ENCODE measurements at places on chromosomes 3 and 15.
A peak's percentile ranks its signal among the peaks of the same experiment; 100 is the strongest.

DNA sequence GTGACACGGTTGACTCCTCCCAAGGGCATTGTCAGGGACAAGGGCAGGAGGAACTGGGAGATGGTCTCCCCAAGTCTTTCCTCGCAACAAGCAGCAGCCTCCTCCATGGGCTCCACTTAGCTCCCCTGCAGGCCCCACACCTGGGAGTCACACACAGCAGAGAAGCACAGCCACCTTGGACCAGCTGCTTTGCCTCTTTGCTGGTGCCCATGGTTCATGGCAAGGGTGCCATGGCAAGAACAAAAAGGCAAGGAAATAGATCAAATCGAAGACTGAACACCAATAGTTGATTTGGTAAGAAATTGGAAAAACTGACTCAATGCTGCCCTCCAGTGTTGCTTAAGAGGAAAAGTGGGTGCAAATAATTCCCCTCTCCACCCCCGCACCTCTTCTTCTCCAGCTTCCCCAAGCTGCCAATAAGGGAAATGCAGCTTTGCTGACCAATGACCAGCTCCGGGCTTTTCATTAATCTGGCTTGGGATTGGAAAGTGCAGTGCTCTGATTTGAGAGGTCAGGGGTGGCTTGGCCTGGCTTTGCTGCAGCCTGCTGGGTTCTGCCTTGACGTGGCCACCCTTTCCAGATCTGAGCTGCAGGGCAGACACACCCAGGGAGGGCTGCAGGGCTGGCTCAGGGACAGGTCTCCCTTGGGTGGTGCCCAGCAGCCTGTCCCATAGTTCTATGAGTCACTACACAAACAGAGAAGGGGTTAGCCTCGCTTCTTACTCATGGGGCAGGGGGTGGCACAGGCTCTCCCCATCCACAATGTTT lies 162.0 kb downstream of the KLF13 start:
- no peak for DNase-seq

DNA sequence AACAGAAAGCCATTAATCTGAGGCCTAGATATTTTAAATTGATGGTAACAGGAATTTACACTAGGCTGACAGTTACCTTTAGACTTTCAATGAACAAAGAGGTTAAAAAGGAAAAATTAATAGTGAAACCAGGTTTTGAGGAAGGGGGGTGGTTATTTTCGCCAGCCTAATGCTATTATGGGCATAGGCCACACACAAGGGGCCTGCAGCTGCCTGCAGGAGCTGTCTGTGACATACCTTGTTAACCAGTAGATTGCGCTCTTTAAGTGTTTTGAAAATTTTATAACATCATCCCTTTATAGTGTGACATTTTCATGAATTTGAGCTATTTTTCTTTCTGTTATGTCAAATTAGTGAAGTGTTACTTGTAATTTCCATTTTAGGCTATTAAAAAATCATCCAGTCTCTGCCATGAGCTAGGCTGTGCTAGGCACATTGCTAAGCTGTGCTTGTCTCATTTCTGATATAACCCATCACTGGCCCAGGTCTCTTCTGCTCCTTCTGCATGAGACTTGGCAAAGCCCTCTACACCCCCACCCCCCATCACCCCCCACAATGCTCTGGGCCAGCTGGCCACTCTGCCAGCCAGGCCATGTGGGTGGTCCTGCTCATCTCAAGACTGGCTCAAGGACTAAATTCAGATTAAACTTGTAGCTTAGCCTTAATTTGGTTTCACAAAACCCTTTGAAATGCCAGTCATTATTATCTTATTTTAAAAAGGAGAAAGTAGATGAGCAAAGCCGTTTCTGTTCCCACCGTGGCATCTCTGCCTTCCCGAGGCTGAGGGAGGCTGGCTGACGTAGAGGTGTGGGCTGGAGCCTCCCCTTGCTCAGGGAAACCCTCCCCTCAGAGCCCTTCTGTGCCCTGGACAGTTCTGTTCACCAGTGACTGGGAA lies 48.4 kb upstream of the SEC22A start:
- DNase-seq: no peak

- DNase-seq: no peak
Observed at GRCh38 chr15:72153269-72154000, 35.2 kb downstream of the SENP8 start.

GRCh38 chr3:49298511-49298910 lies 21.5 kb upstream of the C3orf62 start:
- no peak for DNase-seq

DNA sequence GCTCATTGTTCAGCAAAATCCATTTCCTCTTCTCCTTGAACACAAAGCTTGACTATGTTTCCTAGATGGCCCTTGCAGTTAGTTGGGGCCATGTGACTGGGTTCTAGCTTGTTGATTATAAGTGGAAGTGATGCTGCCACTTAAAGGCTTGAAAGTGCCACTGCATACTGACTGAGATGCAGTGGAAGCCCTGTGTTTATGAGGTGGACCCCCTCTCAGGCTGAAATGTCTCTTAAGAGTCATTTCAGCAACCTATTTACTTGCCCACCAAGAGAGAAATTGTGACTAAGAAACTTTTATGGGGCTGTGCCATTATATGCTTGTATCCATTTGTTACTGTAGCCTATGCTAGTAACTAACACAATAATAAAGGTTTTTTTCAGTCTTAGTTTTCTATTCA lies 8.4 kb upstream of the ANP32A start:
- no peak for DNase-seq

DNA sequence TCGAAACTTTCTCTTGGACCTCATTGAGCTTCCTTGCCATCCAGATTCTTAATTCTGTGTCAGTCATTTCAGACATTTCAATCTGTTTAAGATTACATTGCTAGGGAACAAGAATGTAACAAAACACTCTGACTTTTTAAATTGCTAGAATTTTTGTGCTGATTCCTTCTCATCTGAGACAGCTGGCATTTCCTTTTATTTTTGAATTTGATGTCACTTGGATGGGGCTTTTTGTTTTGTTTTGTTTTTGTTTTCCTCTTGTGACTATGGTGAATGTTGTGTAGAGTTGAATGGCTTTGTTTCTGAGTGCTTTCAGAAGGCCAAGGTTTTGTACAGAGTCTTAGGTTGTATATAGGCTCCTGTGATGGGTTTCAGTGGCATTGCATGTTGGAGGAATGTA lies 1129.3 kb downstream of the NAALADL2 start:
- no peak for DNase-seq

DNA sequence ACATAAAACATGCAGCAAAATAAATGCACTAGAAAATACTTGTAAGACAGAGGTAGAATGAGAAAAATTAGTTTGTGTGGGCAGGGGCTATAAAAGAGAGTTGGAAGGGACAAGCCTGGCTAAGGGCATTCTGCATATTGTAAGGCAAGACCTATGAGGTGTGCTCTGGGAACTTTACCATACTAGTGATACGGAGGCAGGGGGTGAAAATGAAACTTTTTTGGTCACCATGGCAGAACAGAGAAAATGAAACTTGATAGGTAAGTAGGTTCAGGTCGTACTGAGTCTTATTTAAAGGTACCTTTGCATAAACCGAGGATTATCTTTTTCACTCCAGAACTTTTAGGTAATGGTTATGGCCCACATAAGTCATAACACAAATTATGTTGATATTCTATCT lies 74.7 kb upstream of the ACKR4 start:
- no peak for DNase-seq

- DNase-seq: no peak
Observed at GRCh38 chr3:124116906-124117305, 125.0 kb upstream of the ROPN1 start.

- peak; percentile 27 for DNase-seq
Observed at GRCh38 chr3:158105710-158106253, 438 bp downstream of the SHOX2 start.

DNA sequence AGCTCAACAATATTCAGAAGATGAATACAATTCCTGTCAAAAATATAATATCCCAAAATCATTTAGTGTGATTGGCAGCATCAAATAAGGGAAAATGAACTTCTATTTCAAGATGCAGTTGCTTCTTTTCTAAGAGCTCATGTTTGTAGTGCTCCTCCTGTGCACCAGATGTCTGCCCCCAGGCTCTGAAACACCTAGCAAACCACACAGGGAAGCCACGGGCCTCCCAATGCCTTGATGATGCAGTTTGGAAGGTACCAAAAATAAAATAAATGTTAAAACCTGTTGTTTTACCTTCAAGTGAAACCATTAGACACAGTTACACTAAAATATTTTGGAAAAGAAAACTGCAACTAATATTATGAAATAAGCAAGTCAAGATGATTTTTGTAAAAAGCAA lies 22.2 kb downstream of the CFAP20DC start:
- no peak for DNase-seq

DNA sequence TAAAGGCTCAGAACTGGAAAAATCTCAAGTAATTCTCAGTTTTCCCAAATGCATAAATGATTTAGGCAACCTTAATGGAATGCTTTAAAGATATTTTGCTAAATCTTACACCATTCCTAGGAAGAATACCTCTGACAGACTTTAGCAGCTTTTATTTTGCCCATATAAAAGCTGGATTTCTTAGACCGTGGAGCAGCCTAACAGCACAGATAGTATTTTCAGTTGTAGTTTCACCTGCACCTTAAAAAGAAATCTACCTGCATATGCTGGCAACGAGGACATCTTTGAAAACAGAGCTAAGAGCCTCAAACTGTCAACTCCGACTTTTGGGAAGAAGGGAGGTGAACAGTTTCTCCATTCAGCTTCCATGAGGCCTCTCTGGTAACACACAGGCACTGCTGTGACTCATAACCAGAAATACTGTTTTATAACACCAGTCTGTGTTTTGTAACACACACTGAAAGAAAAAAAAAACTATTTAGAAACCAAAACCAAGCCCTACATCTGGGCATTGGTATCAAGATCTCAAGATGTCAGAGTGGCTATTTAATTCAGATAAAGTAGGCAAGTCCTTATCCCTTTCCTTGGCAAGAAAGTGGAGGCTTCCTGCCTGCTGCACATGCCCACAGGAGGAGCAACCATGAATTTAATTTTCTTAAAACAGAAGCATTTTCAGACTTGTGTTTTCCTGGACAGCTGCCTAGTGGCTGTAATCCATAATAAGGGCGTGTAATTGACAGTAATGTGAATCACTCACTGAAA lies 181.5 kb upstream of the ICE2 start:
- DNase-seq: no peak

GRCh38 chr15:38620098-38620497 lies 55.5 kb upstream of the RASGRP1 start:
- DNase-seq: no peak

DNA sequence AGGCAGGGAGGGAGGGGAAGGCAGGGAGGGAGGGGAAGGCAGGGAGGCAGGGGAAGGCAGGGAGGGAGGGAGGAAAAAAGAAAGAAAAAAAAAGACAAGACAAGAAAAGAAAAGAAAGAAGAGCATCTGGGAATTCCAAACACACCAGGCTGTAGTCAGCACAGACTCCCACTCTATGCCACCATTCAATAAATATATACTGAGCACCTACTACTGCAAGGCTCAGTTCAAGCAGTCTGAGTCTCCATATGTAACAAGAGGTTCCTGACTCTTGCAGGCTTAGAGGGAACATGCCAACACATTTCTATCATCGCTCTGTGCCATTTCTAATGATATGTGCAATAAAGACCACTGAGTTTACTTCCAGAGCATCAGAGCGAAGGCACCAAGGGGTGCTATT lies 47.7 kb downstream of the ANXA2 start:
- no peak for DNase-seq

DNA sequence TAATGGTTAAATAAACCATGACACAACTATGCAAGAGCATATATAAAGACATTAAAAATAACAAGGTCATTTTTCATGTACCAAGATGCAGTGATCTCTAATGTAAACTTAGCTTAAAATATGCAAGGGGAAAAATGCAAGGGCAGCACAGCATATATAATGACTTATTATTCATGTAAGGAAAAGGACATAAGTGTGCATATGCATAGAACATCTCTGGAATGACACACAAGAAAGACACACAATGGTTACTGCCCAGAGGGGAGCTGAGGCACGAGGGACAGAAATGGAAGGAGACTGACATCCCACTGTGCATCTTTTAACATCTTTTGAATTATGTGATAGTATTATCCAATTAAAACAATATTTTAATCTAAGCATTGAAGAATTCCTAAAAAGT lies 79.0 kb downstream of the FHIT start:
- DNase-seq: no peak

DNA sequence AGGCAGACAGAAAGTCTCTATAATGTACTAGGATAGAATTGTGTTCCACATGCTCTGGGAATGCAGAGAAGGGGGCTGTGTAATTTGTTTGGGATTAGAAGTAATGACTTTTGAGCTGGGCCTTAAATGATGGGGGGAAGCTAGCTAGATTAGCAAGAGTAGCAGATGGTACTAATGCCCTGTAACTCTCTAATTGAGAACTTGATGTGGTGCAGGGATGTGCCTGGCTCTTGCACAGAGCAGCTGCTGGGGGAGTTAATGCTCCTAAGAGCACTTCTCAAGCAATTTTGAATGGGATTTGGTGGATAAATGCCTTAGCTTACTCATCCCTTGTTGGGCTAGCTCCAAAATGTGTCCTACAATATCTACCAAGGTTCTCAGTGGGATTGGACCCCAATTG lies 12.4 kb upstream of the SYN2 start:
- no peak for DNase-seq

DNA sequence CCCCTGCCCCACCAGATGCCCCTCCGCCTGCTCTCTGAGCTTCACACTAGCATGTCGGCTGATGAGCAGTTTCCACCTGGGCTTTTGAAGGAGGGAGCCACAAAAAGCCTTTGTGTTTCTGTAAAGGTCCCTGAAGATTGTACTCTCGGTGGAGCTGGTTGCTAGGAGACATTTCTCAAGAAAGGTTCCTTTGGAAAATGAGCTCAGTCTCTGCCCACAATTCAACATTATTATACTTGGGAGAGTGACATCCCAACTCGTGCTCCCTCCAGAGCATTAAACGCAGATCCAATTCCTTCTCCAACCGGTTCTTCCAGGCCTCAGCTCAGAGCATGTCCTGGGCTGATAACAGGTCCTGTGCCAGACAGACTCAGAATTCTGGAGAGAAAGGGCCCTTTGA lies 26.8 kb upstream of the FAM107A start:
- DNase-seq: no peak

DNA sequence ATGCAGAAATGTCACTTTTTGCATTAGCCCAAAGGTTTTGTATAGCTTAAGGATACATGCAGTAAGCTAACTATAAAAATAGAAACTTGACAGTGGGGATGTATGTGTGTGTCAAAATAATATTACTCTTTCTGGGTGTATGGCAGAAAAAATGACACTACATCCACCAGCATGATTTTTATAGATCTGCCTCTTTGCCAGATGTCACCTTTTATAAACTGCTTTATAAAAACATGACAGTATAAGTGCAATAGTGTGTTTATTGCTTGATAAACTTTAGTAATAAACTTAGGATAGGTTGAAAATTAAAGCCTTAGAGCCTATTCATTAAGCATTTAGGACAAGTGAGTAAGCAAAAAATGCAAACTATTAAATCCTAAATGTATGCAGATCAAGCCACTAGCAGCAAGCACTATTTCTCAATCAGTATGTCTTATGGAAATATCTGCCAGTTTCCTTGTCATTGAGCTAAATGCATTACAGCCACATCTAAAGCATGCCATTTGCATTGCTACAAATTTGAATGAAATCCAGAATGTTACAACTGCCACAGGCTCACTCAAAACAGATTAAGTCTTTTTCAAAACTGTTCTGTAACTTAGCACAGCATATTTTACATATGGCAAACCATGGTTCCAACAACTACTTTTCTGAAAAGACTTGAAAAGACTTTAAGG lies 935.0 kb downstream of the FHIT start:
- DNase-seq: no peak

- no peak for DNase-seq
Observed at GRCh38 chr15:40100123-40100946, 8.3 kb downstream of the BMF start.

GRCh38 chr3:65539616-65540015 lies 499.1 kb downstream of the MAGI1 start:
- no peak for DNase-seq

- no peak for DNase-seq
Observed at GRCh38 chr3:99211309-99211708, 309.8 kb upstream of the DCBLD2 start.

All from activated naive CD4-positive, alpha-beta T cell treated with anti-CD3 and anti-CD28 coated beads, Interleukin-2, amount 50 U/mL, for 16 hours (primary cell).